ENCODE measurements at places on chromosomes 12 and 14.

DNA sequence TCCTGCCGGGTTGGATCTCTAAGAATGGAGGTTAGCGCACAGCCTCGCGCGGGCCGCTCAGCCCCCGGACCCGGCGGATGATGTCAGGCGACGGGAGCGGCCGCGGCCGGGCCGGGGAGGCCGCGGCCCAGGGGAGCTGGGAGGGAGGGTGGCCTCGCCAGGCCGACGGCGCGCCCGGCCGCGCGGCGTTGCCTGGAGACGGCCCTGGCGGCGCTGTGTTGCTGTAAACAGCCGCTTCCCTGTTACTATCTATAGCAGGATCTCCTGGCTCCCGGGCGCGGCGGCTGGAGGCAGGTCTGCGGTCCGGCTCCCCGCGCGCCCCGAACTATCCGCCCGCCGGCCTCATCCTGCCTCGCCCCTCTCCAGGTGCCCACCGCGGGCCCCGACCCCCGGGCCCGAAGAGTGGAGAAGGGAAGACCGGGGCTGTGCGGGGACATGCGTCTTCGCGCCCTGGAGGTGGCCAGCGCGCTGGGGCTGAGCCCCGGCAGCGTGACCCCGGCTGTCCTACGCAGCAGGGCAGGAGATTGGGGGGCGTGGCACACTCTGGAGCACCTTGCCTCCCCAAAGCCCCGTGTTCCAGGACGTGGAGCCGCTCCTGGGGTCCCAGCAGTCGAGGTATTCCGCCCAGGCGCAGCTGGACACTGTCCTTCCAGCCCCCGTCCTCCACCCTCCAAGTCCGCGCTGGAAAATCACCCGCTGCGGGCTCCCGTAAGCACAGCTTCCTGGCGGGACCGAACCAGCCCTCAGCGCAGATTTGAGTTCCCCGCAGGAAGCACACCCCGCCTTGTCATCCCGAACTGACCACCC is 1.4 kb upstream of the FOS start:
- DNase-seq = peak; percentile 90

- no peak for DNase-seq
Observed at GRCh38 chr14:89598548-89599186, 181.6 kb upstream of the FOXN3 start.

DNA sequence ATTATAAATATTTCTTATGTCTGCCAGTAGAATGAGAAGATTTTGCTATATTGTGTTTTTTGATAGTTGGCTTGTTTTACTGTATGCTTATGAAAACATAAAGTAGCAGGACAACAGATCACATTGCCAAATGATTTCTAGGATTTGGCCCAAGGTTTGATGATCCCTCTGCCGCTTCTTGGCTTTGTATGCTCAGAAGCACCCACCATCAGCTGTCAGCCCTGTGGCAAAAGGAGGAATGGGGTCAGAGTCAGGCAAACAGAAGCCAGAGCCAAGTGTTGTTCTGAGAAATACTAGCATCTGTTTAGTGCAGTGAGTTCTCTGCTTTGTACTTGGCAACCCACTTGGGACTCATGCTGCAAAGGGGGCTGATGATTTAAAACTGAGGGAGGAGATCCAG is 152.2 kb downstream of the PDE3A start:
- no peak for DNase-seq

- DNase-seq = no peak
Observed at GRCh38 chr14:91027561-91027960, 32.9 kb downstream of the RPS6KA5 start.

DNA sequence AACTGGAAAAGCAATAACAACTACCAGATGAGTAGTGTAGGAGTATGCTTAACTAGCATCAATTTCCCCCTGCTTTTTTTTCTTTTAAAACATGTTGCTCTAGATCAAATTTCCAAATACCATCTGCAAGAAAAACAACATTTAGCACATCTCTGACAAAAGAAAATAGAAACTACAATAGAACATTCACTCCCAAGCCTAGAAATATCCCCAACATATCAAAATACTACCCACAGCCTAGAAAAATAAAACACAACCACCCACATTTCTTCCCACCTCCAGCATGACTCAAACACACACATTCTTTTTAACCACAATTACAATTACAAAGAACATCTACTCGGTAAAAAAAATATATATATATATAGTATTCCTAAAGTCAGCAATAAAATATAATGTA is 120.0 kb downstream of the PPFIA2 start:
- DNase-seq = no peak

DNA sequence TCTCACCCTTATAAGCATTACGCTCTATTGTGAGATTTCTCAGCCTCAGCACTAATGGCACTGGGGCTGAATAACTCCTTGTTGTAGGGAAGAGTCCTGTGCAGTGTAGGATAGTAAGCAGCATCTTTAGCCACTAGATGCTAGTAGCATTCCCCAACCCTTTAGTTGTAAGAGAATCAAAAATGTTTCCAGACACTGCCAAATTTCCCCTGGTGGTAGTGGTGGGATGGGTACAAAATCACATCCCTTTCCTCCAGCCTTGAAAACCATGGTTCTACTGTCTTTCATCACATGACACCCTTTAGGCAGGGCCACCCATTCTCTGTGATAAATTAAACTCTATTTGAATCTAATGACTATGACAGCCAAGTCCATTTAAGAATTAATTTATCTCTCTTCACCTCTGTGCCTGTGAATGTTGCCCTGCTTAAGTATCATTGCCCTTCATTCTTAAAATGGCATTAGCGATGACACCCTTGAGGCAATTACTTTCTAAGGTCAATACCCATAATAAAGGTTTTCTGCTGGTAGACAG is 199.4 kb downstream of the ANO4 start:
- no peak for DNase-seq

- peak; percentile 26 for DNase-seq
Observed at GRCh38 chr12:94649349-94650142, 811 bp downstream of the TMCC3 start.

DNA sequence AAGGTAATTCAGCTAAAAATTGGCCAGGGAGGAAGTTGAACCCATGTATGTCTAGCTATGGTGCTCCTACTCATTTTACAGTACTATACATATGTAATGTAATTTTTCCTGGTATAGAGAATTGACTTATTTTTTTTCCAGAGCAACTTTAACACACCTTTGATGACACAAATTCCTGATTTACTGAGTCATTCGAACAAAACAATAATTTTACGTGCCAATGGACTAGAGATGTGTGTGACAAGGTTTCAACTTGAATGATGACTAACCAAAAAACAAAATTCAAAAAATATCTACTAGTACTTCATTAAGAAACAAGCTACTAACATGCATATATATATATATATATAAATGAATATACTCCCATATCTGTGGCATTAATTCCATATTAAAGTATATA is 180.5 kb downstream of the KITLG start:
- no peak for DNase-seq

GRCh38 chr12:12079291-12079690 is 8.6 kb downstream of the BCL2L14 start:
- DNase-seq = no peak

DNA sequence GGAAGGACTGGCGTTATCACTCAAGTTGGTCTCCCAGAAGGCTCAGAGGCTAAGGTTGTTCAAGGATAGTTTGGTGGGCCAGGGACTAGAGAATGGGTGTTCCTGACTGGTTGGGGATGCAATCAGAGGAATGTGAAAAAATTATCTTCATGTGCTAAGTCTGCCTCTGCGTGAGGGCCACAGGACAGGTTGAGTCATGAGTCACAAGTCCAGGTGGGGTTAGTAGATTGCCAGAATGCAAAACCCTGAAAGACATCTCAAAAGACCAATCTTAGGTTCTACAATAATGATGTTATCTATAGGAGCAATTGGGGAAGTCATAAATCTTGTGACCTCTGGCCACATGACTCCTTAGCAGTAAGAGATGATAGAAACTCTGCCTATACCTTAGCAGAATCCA is 220.1 kb upstream of the EEA1 start:
- no peak for DNase-seq

DNA sequence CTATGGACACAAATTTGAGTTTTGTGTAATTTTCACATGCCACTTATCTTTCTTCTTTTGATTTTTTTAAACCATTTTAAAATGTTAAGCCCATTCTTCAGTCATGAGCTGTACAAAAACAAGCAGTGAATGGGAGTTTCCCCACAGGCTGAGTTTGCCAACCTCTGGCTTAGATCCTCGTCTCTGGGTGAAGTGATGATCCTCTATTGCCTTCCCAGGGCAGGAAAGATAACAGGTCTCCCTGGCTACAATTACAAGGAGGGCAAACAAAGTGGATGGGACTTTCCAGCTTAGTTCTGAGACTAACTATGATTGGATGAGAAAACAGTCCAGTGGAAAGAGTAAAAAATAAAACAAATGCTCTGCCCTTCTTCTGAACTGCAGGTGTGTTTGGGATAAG is 203.7 kb downstream of the SPTSSA start:
- peak; percentile 3 for DNase-seq

Measured in A549 (cell line).